Mammary epithelial cell (primary cell): ENCODE measurements at places on chromosomes 12 and 14.
A peak's percentile ranks its signal among the peaks of the same experiment; 100 is the strongest.

DNA sequence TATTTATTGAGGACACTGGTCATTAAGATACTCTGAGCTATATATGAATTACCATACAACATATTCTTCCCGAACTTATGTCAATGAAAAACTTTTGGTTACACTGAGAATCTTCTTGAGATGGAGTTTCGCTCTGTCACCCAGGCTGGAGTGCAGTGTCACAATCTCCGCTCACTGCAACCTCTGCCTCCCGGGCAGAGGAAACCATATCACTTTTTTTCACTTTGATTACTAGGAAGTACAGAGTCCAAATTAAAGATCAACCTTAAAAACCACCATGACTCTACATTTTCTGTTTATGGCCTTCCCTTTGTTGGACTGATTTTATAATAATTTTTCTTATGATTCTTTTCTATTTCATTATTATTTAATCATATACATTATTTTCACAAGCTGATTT lies 336.5 kb downstream of the FSCB start:
- DNase-seq, result no peak

GRCh38 chr12:111407377-111408115 lies 1.8 kb downstream of the SH2B3 start:
- no peak for DNase-seq

GRCh38 chr12:121189619-121190155 lies 20.2 kb upstream of the P2RX4 start:
- no peak for DNase-seq

GRCh38 chr12:102454808-102455760 lies 25.3 kb downstream of the IGF1 start:
- no peak for DNase-seq

- no peak for DNase-seq
These were observed 152.7 kb downstream of the AEBP2 start for GRCh38 chr12:19591951-19592350.

DNA sequence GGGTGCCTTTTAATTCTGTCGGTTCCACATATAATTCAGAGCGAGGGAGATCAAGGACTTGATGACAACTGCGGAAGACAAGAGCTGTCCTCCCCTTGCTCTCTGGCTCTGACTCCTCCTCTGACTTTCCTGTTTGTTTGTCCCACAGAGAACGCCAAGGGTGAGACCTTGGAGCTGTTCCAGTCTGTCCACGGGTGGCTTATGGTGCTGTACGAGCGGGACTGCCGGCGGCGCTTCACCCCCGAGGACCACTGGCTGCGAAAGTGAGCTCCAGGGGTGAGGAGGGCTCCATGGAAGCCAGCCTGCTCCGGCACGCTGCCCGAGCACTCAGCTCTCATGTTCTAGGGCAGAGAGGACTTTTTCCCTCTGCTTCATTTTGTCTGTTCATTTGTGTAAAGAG lies 32.8 kb downstream of the UBE3B start:
- no peak for DNase-seq

- peak; percentile 87 for DNase-seq
These were observed 22.2 kb upstream of the PLEKHG3 start for GRCh38 chr14:64681796-64682710.

DNA sequence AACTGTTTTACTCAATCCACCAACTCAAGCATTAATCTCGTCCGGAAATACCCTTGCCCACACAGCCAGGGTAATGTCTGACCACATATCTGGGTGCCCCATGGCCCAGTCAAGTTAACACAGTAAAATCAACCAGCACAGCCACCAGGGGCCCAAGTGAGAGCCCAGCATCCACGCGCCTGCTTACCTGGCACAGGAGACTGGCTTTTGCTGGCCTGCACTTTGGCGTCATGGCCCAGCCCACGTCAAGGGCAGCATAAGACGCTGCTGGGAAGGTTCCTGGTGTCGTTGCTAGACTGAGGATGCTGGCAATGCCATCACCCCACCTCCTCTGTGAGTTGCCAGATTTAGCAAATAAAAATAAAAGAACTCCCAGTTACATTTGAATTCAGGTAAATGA lies 53.6 kb upstream of the BCL11B start:
- DNase-seq, result no peak

- no peak for DNase-seq
These were observed 365.6 kb downstream of the NELL2 start for GRCh38 chr12:44510510-44510909.

GRCh38 chr12:65668981-65669695 lies 155.1 kb upstream of the HMGA2 start:
- DNase-seq, result no peak

DNA sequence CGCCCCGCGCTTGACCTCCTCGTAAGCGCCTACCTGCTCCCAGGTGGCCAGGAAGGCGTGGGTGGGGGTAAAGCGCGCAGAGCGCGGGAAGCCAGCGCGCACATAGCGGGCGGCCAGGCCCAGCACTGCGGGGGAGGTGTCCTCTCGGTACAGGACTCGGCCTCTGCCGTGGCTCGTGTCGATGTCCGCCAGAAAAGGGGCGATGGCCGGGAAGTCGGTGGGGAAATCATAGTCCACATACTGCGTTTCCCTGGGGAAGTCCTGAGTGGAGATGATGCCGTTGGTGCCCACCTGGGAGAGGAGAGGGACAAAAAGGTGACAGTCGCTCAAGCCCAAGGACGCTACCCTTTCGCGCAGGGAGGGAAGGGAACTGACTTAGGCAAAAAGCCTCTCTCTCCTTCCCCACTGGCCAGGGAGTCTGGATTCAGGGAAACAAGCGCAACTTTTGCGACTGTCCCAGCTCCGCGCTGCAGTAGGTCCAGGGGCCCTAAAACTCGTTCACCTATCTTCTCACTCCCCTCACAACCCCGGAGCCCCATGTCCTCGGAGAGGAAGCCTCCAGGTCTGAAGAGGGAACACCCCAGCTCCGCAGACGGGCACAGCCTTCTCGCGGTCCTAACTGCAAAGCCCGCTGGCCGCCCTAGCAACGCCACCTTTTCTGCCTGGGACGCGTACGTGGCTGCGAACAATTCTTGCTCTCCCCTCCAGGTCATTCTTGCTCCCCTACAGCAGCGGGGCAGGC lies 815 bp downstream of the NID2 start:
- DNase-seq, result no peak

DNA sequence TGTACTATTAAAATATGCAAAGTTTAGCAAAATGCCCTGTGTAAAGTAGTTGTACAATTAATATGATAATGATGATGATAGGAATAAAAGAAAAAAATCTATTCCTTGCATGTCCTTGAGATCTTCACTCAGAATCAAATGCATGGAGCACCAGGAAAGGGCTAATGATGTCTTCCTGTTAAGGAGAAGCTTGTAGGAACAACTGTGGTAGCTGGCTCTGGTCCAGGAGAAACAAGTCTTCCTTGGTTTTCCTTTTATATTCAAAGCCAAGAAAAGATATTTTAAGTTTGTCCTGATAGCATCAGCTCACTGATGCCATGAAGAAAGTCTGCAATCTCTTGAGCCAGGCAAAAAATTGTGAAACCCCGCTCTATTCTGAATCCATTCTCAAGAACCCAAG lies 138.9 kb downstream of the PIK3C2G start:
- DNase-seq, result no peak

DNA sequence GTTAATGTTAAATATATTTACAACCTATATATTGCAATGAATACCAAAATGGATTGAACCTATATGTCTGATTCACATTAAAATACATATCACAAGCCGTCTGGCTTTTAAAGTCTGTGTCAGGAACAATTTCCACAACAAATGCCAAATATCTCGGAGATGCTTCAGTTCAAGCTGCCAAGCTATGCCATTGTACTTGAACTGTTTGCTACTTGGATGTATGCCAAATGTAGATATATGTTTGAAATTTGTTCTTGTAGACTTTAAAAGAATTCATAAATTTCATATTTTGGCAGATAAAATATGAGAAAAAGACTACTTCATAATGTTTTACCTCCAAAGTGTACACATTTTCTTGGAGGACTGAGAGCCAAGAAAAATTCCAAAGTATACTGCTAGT lies 37.0 kb downstream of the WASHC3 start:
- DNase-seq, result no peak

DNA sequence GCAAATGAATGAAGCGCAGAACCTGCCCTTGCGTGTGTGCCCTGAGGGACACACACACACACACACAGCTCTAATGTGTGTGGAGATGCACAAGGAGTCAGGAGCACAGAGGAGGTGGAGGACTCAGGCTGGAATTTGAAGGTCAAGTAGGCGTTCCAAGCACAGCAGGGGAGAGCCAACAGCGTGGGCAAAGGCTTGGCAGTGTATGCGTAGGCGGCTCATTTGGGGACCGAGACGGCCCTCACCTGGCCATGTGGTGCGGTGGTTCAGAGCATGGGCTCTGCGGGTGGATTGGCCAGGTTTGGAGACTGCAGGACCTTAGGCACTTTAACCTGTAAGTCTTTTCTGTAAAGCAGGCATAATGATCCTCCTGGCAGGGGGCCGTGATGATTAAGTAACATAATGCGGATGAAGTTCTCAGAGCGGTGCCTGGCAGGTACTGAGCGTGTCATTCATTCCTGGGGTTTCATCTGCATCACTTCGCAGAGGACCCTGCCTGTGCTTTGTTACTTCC lies 69.5 kb upstream of the SLC24A4 start:
- DNase-seq, result no peak

DNA sequence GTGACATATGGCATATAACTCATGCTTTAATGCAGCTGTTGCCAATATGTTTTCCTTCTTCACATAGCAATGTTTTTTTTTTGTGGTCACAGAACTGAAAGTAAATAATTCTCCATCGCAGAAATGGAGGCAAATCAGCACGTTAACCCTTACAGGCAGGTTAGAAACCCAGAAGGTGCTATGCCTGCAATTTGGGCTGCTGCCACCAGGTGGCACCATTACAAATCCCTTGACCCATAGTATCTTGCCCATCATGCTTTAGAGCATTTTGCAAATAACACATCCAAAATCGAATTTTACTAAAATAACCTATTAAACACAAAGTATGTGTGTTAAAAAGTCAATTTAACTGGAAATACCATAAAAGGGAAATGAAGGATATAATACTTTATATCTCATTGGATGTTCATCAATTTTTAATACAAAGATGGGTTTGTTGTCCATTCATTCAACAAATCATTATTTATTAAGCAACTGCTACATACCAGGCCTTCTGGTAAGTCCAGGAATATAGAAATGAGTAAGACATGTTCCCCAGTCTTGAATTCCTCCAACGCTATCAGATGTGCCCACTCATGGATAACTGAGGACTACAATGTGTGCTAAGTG lies 340.1 kb downstream of the GLT1D1 start:
- DNase-seq, result no peak

- DNase-seq, result peak; percentile 29
These were observed 144.5 kb downstream of the TGFB3 start for GRCh38 chr14:75837151-75837787.

GRCh38 chr12:130563323-130563722 lies 152.8 kb downstream of the RIMBP2 start:
- DNase-seq, result no peak

DNA sequence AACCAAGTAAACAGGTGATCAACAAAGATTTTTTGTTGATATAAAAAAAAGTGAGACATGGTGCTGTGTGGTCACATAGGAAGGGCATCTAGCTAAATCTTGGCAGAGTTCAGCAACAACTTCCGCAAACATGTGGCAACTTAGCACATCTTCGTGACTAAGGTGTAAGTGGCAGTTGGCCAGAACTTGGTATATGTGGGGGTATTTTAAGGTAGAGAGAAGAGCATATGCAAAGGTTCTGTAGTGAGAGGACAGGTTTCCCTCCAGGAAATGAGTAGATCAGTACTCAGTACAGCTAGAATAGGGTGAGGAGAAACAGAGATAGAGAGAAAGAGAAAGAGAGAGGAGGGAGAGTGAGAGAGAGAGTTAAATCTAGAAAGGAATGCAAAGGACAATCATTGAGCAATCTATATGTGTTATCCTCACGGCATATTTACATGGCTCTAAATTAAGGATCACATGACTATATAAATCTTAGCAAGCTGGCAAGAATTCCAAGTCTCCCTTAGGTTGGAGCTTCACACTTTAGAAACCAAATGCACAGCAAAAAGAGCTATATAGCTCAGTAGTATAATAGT lies 227.7 kb upstream of the HMGA2 start:
- peak; percentile 99 for DNase-seq

DNA sequence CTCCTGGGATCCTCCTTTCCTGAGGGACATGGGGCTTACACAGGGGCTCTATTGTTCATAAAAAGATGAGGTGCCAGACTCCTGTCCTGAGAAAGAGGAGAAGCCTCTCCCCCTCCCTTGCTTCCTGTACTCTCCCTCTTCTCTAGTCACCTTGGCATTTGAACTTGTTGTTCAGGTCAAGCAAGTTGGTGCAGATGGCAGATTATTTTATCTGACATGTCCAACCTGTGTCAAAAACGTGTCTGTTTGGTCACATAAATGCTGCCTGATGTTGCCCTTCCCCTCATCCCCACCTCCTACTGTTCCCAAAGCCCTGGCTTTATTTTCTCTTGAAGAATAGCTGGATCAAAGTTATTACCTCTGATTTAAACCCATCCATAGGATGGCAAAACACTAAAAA lies 154.8 kb downstream of the TMX1 start:
- DNase-seq, result peak; percentile 45

GRCh38 chr14:33480071-33480886 lies 470.6 kb downstream of the EGLN3 start:
- DNase-seq, result no peak

GRCh38 chr14:105275267-105275946 lies 25.4 kb downstream of the BRF1 start:
- no peak for DNase-seq

- no peak for DNase-seq
These were observed 7.4 kb downstream of the PRKCH start for GRCh38 chr14:61328626-61329262.

GRCh38 chr12:2651068-2651965 lies 143.5 kb upstream of the FKBP4 start:
- no peak for DNase-seq

DNA sequence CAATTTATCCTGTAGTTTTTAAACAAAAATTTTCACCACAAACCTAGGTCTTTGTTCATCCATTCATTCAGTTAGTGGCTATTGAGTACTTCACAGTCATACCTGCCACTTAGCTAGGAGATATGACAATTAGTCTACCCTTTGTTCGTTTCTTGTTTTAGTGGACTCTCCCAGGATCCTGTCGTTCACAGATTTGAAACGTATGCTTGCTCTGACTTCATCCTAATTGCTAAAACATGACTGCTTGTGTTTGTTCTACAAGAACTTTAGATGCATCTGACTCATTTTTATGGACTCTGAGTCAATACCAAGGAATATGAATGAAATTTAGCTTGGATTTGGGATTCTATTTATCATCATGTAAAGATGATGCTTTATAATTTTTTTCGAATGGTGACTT lies 69.5 kb downstream of the TBC1D30 start:
- peak; percentile 26 for DNase-seq

- DNase-seq, result peak; percentile 23
These were observed 56.0 kb downstream of the FBRSL1 start for GRCh38 chr12:132545955-132546354.

GRCh38 chr12:67802731-67803130 lies 154.2 kb downstream of the DYRK2 start:
- DNase-seq, result no peak

- no peak for DNase-seq
These were observed 25.1 kb downstream of the PXN start for GRCh38 chr12:120240495-120240833.
